ENCODE measurements at places on chromosomes 4 and X.

DNA sequence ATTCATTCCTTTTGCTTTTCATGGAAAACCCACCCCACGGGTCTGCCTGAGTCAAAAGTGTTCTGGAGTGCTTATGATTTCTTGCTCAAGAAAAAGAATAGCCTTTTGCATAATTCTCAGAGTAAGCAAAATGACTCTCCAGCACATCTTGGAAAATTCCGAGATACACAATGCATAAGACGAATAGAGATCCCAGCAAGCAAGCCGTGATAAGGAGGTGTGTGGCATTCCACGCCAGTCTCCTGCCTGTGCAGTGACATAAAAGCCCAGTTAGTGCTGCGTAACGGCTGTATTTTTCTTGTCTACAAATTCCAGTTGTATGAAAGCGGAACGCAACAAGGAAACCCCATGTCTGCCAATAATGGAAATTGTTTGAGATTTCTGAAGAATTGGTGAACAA is 237.9 kb upstream of the GATB start:
- DNase-seq: no peak

DNA sequence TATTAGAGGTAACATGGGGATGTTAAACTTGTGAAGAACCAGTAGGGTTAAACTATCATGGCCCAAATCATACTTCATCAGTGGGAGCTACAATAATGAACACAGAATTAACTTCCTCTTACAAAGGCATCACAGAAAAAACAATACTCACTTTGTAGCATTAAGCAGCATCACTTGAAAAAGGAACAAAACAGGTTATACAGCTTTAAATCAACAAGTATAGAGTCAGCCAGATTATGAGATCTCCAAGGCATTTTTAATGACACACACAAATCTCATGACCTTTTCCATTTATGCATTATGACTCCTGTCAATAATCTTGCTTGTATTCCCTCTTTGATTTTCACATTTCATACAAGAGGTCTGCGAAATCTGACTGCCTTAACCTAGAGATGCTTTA is 18.3 kb downstream of the FBXL5 start:
- DNase-seq: no peak

GRCh38 chr4:166341992-166342391 is 469.0 kb downstream of the TLL1 start:
- no peak for DNase-seq

DNA sequence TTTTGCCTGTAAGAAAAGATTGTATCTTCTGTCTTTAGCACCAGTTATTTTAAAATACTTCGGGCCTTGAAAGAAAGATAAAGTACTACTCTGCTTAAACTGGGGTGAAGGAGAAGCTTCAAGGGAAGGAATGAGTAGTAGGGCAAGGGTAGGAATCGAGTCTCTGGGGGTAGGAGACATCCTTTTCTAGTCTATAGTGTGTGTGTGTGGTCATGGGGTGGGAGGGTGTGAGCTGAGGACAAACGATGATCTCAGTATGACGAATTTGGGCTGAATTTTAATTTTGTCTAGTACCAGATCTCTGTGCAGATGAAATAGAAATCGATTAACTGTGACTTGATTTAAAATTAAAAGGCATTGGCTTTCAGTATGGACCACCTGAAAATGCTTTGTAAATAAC is 3.3 kb upstream of the MYOZ2 start:
- DNase-seq: no peak

GRCh38 chrX:103726477-103726876 is 15.8 kb downstream of the TMEM31 start:
- no peak for DNase-seq

- DNase-seq: no peak
These were observed 201.0 kb downstream of the SPRY1 start for GRCh38 chr4:123597586-123597985.

DNA sequence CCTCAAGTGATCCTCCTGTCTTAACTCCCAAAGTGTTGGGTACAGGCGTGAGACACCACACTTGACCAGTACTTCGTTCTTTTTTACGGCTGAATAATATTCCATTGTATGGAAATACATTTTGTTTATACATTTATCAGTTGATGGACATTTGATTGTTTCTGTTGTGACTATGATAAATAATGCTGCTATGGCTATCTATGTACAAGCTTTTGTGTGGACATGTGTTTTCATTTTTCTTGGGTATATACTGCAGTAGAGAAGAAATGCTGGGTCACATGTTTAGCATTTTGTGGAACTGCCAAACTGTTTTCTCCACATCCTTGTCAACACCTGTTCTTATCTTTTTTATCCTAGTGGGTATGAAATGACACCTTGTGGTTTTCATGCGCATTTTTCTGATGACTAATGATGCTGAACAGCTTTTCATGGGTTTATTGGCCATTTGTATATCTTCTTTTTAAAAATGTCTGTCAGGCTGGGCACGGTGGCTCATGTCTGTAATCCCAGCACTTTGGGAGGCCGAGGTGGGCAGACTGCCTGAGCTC is 37.3 kb downstream of the SAT1 start:
- no peak for DNase-seq
